ENCODE measurements at places on chromosomes 5 and 9.

DNA sequence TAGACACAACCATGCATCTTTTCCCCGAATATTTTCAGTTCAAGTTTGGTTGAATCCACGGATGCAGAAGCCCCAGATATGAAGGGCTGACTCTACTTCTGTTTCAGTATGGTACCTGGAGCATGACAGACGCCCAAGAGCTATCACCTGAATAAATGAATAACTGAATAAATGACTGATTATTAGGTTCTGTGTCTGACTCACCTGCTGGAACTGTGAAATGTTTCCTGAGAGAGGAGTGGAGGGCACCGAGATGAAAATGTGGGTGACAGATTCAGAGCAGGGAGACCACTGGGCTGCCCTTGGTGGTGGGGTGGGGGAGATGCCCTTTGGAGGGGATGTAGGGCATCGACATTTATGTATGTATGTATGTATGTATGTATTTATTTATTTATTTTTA is 13.2 kb downstream of the FRMPD1 start:
- no peak for DNase-seq

DNA sequence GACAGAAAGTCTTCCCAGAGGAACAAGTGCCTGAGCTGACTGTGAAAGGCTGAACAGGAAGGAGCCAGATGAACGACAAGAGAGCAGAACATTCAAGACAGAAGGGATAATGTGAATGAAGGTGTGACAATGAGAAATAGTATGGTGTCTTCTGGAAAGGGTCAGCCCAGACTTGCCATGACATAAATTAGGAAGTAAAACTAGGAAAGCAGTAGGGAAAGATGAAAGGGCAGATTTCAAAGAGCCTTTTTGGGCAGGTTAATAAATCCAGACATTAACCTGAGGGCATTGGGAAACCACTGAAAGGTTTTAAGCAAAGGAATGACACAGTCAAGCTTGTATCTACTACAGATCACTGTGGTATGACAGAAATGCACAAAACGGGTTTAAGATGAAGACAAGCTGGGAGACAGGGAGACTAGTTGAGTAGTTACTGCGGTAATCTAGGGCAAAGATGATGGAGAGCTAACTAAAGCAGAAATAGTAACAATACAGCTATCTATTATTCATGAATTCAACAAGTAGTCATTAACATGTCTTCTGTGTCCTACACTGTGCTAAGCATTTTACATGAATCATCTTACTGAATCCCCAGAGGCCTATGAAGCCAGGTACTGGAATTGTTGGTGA is 580.9 kb upstream of the WWC1 start:
- no peak for DNase-seq

- DNase-seq: no peak
These were observed 89.6 kb upstream of the CACNA1B start for GRCh38 chr9:137787786-137788505.

GRCh38 chr9:129095170-129095667 is 14.3 kb downstream of the DOLPP1 start:
- peak; percentile 73 for DNase-seq

- no peak for DNase-seq
These were observed 77.7 kb downstream of the EFNA5 start for GRCh38 chr5:107593009-107593408.

- DNase-seq: no peak
These were observed 44.4 kb downstream of the RAD50 start for GRCh38 chr5:132601071-132601728.

- DNase-seq: no peak
These were observed 18.7 kb downstream of the IFT74 start for GRCh38 chr9:26974927-26975326.

DNA sequence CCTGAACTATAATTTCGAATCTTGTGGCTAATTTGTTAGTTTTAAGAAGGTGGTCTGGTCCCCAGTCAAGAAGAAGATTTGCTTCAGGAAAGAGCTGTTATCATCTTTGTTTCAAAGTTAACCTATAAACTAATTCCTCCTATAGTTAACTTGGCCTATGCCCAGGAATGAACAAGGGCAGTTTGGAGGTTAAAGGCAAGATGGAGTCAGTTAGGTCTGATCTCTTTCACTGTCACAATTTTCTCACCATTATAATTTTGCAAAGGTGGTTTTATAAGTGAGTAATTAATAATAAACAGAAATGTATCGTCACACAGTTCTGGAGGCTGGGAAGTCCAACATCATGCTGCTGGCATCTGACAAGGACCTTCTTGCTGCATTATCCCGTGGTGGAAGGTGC is 238.6 kb downstream of the PIK3R1 start:
- no peak for DNase-seq

DNA sequence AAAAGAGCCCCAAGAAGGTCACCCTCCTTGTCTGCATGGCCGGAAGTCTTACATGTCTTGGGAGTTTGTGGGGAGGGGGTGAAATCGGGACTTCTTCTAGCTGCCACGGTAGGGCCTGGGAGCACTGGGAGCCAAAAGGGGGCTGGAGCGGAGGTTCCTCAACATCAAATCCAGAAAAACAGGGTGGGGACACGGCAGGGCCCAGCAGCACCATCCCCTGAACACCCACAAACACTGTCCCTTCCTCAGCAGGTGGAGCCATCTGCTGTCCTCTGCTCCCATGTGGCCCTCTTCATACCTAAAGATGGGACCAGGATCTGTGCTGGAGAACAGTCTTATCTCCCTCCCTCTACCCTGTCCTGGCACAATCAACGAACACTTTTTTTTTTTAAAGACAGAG is 2.7 kb downstream of the TERT start:
- DNase-seq: no peak

- no peak for DNase-seq
These were observed 182.6 kb downstream of the FBXL7 start for GRCh38 chr5:15682566-15682965.

DNA sequence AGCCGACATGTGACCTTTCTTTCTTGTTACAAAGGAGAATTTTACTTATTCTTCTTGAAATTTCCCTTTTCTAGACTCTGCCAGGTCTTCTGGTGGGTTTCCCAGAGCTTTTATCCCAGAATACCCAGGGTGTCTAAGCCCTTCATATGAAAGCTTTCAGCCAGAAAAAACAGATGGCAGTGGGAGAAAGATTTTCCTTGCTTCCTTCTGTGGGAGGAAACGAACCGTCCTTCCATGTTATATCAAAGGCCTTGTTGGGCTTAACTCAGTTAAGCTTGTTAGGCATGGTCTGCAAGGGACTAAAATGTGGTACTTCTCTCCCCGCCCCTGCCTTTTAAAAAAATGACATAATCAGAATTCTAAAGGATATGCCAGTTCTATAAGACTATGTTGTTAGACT is 47.5 kb downstream of the SPATA31D1 start:
- no peak for DNase-seq

DNA sequence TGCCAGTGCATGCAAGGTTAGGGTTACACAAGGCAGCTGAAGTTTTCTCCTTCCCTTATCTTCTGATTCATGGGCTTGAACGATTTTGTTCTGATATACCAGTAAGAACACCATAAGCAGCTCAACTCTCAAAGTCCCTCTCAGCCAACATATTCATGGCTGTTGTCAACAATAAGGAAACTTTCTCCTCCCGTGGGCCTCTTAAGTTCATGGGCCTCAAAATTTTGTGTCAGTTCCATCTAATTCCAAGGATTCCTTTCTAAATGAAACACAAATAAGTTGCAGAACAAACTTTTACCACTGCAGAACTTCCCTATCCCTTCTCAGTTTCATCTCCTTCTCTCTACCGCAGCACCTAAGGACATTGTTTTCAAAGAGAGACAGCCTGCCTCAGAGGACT is 23.6 kb upstream of the CAST start:
- DNase-seq: no peak

GRCh38 chr5:29547236-29547865 is 1646.1 kb upstream of the CDH6 start:
- no peak for DNase-seq

DNA sequence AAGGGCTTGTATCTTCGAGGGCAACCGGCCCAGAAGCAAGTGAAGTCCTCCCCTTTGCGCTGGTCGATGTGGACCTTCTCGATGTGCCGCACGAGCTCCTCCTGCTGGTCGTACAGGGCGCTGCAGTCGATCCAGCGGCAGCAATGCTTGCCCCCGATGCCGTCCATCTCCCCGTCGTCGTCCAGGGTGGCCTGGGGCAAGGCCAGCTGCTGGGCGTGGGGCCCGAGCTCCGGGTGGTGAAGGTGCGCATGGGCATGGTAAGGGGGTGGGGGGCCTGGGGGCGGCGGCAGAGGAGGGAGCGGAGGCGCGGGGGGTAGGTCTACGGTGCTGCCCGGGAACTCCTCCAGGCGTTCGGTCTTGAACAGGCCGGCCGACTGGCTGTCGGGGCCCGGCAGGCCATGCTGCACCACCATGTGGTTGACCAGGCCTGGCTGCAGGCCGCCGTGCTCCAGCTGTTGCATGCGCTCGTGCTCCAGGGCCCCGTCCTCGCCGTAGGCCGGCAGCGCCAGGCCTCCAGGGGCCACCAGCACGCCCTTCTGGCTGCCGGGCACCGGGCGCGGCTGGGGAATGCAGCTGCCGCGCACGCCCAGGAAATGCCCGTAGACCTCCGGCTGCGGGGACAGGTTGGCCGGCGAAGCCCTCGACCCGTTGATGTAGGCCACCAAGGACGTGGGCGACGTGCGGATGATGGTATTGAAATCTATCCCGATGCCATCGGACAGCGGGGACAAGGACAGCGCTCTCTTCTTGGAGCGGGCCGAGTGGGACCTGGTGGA is 181.8 kb downstream of the GLIS3 start:
- no peak for DNase-seq

- no peak for DNase-seq
These were observed 122.0 kb downstream of the GALNT10 start for GRCh38 chr5:154312576-154312975.

GRCh38 chr5:58834242-58835225 is 251.7 kb downstream of the RAB3C start:
- no peak for DNase-seq

DNA sequence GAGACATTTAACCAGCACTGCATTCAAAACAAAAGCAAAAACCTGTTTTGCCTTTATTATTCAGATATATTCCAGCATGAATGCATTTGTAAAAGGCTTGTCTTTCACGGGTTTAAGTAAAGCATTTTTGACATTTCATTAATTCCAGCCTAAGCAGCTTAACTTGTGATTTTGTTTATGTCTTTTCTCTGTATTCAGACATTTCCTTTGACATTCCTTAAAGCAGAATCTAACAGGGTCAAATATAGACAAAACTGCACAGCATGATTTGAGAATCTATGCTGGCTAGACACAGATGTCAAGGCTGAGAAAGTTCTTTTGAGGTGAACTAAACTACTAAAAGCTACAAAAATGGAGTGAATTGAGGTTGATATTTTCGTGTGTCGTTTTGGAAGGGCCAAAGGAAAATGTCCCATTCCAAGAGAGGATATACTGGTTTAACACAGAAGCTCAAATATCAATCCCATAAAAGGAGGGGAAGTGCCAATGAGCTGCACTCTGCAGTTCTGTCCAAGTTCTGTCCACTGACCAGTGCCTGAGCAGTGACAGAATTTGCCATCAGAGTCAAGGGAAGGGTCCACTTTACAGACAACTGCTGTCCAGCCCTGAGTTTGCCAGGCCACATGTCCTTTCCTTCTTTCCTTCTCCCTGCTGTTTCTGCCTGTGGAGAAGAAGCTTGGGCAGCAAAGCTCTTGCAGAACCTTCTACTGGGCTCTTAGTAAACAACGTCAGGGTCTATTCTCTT is 198.7 kb upstream of the KLF9 start:
- DNase-seq: no peak

DNA sequence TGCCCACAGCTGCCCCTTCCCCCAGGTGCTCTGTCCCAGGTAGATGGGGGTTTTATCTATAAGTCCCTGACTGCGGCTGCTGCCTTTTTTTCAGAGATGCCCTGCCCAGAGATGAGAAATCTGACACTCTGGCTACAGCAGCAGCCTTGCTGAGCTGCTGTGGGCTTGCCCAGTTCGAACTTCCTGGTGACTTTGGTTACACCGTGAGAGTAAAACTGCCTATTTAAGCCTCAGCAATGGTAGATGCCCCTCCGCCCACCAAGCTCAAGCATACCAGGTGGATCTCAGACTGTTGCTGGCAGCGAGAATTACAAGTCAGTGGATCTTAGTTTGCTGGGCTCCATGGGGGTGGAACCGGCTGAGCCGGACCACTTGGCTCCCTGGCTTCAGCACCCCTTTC is 56.8 kb downstream of the MINAR2 start:
- no peak for DNase-seq

GRCh38 chr5:149219584-149219983 is 52.1 kb upstream of the AFAP1L1 start:
- DNase-seq: no peak

DNA sequence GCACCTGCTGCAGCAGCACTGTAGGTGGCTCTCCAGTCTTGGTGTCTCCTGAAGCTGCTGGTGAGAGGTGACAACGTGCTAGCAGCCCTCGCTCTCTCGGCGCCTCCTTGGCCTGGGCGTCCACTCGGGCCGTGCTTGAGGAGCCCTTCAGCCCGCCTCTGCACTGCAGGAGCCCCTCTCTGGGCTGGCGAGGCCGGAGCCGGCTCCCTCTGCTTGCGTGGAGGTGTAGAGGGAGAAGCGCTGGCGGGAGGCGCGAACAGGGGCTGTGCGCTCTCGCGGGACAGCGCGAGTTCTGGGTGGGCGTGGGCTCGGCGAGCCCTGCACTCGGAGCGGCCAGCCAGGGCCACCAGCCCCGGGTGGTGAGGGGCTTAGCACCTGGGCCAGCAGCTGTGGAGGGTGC is 62.2 kb upstream of the CNOT6 start:
- no peak for DNase-seq

DNA sequence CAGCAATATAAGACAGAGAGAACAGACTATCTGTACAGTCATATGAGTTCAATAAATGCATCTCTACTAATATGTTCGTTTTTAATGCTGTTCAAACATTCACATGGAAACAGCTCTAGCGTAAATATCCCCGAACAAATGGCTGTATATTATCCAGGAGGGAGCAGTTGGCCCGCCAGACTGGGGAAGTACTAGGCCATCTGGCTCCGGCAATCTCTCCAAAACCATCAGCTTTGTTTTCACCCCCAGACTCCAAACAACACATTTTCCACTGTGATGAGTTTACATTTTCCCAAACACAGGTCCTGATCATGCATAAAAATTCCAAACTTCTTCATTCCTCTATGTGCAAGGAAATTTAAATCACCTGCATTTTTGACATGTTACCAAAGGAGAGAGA is 8.7 kb downstream of the EBF1 start:
- no peak for DNase-seq

DNA sequence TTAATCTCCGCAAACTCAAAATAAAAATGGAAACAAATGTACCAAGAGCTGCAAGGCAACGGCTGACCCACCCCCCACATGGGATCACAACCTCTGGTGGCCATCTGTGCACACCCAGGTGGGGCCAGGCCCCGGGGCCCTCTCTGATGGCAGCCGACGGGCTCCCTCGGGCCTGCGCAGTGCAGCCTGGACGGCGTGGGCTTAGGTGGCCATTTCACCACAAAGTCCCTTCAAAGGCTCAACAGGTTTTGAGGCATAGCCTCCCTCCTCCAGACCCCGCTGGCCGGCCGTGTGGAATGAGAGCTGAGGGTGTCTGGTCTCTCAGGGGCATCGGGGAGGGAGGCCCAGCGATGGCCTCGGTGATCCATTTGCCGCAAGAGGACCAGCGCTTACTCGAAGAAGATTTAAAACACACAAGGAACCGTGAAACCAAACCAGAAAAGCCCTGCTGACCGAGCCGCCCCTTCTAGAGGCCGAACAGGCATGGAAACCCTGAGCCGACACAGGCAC is 42.7 kb upstream of the CEP72 start:
- DNase-seq: no peak
